ENCODE measurements at places on chromosomes 13 and 19.

DNA sequence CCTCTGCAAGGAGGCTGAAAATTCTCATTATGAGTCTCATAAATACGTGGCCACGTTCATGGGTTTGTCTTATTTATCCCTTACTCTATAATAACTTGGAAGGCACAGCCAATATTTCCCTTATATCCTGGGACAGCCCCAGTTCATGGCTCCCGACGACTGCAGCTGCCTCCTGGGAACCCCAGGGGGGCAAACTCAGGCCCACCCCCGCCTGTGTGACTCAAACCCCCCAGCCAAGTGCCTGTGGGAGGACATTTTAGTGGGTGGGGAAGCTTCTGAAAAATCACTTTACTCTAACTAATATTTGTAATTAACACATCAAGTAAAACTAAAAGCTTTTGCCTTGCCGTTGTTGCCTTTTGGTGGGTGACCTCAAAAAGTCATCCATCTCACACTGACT is 14.3 kb downstream of the RASA3 start:
- no peak for DNase-seq

- DNase-seq, result no peak
These were observed 120.7 kb upstream of the SPATA13 start for GRCh38 chr13:24039621-24040475.

GRCh38 chr19:28445826-28446225 is 767.1 kb downstream of the UQCRFS1 start:
- DNase-seq, result no peak

DNA sequence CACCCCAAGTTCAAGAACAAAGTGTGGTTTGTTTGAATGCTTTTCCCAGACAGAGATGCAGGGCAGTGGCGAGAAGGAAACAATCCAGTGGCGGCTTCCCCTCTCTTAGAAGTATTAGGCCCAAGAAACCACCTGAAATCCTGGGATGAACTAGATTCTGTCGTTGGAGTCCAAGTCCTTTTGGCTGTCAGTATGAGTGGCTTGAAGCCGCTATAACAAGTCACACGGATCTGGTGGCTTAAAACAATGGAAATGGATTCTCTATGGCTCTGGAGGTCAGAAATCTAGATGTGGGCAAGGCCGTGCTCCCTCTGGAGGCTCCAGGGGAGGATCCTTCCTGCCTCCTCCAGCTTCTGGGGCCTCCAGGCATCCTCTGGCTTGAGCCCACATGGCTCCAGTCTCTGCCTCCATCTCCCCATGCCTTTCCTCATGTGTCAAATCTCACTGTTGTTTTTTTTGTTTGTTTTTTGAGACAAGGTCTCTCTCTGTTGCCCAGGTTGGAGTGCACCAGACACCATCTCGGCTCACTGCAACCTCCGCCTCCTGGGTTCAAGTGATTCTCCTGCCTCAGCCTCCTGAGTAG is 97.7 kb downstream of the GNG7 start:
- DNase-seq, result no peak

GRCh38 chr13:27379694-27380641 is 44.5 kb upstream of the GTF3A start:
- peak; percentile 83 for DNase-seq

GRCh38 chr19:18269070-18269723 is 5.1 kb downstream of the IQCN start:
- no peak for DNase-seq

DNA sequence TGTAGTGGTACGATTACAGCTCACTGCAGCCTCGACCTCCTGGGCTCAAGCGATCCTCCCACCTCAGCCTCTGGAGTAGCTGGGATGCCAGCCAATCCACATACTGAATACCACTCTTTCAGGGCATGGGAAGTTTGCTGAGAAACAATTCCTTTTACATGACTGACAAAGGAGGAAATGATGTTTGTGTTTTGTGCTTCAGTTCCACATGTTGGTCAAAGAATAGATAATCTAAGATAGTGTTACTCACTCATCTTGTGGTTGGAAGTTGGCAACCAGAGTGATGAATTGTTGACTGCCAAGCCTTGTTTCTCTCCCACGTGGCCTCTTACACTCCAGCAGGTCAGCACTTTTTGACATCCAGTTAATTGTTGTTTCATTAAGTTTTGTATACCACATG is 7.6 kb downstream of the MBD3L2B start:
- DNase-seq, result no peak
